ENCODE measurements at places on chromosomes 12 and 14.
A peak's percentile ranks its signal among the peaks of the same experiment; 100 is the strongest.

- no peak for DNase-seq
These were observed 169.9 kb downstream of the DPF3 start for GRCh38 chr14:72723858-72724530.

GRCh38 chr12:39103552-39104165, 198.3 kb upstream of the CPNE8 start:
- DNase-seq = no peak

DNA sequence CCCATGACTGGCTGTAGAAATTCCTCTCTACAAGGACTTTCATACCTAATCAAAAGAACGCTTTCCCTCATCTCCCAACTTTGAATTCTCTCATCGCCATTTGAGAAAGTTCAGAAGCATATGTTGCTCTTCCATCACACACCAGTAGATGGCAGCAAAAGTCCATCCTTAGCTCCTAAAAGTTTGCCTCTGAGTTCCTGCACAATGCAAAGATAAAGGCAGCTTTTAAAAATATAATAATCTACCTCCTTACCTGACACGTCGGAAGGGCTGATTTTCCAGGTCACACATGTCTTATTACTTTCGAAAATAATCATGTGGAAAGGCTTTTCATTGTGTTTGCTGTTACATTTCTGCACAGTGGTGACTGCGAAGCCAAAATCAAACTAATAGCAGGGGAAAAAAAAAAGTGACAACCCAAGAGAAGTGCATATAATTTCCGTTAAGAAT, 456.7 kb upstream of the SEL1L start:
- peak; percentile 11 for DNase-seq

- no peak for DNase-seq
These were observed 11.9 kb downstream of the AEBP2 start for GRCh38 chr12:19451196-19451595.

DNA sequence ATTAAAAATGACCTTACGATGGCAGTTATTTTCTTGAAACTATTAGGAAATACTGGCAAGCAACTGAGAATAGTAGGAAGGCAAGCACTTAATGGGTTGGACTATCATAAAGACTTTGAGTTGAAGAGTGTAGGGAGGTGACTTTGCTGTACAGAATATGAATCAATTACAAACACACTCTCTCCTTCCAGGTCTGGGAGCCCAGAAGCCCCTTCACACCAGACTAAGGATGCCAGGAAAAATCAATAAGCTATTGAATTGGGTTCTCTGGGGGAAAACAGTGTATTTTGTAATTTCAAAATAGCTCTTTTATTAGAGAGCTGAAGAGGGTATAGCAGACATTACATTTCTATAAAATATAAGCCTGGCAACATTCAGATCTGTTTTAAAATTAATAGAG, 736.4 kb downstream of the NOVA1 start:
- no peak for DNase-seq

DNA sequence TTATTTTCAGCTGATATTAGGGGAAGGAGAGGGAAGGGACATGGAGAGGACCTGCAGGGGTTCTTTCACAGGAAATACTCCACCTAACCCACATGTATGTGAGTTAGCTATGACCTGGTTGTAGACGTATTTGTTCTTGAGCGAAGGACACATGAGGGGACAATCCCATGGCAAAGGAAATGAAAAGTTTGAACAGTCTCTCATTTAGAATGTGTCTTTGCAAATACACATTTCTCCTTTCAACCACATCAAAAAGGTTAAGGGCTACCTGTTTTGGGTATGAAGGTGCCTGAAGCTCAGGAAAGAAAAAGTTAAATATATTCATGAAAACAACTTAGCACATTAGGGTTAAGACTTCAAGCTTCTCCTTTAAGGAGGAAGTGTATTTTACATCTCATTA, 7.4 kb downstream of the PYGL start:
- no peak for DNase-seq

DNA sequence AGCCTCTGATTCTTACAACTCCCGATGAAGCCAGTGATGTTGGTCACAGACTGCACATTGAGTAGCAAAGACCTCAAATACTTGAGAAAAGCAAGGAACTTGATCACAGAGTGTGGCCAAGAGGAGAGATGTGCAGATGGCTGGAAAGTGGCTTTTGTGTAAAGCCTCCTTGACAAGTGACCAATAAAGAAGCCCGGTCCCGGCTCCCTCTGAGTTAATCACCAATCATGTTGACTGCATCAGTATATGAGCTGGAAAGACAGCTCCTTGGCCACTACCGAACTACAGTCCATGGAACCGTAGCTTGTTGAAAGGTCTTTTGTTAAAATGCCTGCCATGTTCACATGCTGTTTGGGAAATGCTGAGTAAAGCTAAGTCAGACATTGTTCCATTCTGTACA, 23.7 kb upstream of the SERPINA6 start:
- DNase-seq = no peak

GRCh38 chr14:55973911-55974630, 144.1 kb upstream of the PELI2 start:
- DNase-seq = no peak

GRCh38 chr12:54398995-54399793, 14.7 kb upstream of the ZNF385A start:
- DNase-seq = peak; percentile 80

- DNase-seq = no peak
These were observed 446 bp downstream of the PPP1R12A start for GRCh38 chr12:79934281-79935020.

GRCh38 chr12:33251548-33251947, 188.1 kb downstream of the SYT10 start:
- DNase-seq = no peak

DNA sequence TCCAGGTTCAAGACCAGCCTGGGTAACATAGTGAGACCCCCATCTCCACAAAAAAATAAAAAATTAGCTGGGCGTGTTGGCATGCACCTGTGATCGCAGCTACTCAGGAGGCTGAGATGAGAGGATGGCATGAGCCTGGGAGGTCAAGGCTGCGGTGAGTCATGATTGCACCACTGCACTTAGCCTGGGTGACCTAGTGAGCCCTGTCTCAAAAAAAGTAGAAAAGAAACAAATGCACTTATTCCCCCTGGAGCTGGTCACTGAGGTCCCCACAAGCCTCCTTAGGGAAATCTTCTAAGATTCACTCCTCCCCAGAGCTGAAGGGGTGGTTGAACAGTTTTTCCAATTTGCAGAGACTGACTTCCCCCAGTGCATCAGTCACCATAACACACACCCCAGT, 1.6 kb downstream of the CD9 start:
- no peak for DNase-seq

- DNase-seq = no peak
These were observed 75.8 kb upstream of the SOX5 start for GRCh38 chr12:24025153-24025798.

GRCh38 chr14:70807898-70808415, 1.4 kb downstream of the MAP3K9 start:
- DNase-seq = peak; percentile 44

DNA sequence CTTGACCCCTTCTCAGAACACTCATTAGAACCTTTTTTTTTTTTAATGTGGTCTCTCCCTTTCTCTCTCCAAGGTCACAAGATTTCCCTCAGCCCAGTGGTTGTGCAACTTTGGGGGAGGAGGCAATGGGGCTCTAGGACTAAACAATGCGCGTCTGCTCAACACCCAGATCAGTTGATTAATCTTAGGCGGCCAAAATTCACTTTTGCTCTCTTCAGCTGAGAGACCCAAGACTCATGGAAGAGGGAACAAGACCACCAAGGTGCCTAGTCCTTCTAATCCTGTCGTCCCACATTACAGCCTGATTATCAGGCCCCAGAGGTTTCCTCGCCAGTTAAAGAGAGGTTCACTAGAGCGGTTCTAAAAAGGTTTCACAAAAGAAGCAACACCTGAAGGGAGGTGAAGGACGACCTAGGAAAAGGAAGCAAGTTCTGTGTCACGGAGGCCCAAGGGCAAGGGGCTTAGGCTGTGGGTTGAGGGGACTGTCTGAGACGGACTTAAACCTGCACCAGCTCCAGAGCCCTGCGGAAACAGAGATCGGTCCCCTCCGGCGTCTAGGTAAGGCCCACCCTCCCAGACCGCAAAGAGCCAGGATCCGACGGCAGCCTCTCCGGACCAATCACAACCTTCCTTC, 824 bp upstream of the TARBP2 start:
- no peak for DNase-seq

GRCh38 chr14:37032863-37033262, 139.5 kb downstream of the SLC25A21 start:
- no peak for DNase-seq

DNA sequence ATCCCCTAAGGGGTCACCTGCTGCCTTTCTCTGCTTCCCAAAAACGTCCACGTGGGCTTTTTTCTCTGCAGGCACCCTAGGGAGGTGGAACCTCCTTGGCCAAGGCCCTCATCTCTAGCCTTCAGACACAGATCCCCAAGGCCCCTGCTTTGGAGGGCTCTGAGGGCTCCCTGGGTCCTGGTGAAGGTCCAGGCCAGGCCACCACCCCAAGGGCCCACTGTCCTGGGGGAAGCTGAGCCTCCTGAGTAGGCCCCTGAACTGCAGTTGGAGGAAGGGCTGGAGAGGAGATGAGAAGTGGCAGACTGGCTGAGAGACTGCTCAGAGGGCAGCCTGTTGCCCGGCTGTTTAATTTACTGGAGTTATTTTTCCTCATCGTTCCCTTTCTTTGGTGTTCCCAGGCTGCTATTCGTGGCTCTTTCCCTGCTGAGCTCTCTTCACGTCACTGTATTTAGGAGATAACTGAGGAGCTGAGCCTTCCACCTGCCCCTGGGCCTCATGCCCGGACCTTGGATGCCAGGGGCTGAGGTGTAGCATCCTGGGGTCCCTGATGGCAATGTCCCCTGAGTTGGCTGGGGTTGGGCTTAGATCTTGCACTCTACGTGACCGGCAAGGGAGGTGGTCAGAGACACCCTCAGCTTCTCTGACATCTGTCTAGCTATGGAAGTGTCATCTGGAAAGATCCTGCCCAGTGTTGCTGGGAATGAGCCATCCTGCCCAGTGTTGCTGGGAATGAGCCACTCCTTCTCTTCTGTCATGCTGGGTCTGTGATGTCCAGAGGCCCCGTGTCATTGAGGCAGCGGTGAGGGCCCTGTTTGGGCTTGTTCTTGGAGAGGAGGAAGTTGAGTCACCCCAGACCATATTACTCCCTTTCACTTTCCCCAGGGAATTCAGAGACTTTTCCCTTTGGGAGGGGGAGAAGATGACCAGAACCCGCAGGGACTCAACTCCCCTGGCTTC, 139.8 kb downstream of the TSPAN9 start:
- DNase-seq = no peak

GRCh38 chr12:15936751-15937150, 25.6 kb downstream of the DERA start:
- DNase-seq = no peak

DNA sequence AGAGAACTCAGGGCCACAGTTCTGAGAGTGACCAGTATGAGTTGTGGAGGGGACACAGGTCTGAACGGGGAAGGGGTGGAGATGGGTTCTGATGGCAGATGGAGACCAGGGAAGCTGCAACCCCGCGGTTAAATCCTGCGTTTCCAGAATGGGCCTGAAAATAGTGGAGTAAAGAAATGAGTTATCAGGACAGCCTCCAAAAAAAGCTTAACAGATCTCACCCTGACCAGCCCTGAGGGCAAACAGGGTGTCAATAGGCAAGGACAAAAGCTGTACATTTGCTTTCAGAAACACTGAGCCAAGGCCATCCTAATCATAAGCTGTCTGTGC, 555 bp upstream of the RTN1 start:
- no peak for DNase-seq

GRCh38 chr12:11834104-11834812, 184.8 kb downstream of the ETV6 start:
- DNase-seq = no peak

- no peak for DNase-seq
These were observed 96.9 kb upstream of the TMPO start for GRCh38 chr12:98418357-98419075.

GRCh38 chr12:4091016-4091743, 182.4 kb upstream of the CCND2 start:
- DNase-seq = no peak

DNA sequence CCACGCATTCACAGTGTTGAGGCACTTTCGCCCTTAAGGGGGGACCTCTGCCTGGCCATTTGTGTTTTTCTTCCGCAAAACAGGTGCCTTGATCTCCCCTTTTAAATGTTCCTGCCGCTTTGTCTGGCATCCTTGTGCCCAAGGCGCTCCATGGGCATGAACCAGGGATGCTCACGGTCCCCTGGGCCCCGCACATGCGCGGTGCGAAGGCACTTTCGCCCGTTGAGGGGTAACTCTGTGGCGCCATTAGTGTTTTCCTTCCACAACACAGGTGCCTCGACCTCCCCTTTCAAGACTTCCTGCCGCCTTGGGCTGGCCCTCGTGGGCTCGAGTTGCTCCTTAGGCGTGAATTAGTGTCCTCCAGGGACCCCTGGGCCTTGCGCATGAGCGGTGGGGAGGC, 335.5 kb downstream of the ALG10 start:
- DNase-seq = no peak

DNA sequence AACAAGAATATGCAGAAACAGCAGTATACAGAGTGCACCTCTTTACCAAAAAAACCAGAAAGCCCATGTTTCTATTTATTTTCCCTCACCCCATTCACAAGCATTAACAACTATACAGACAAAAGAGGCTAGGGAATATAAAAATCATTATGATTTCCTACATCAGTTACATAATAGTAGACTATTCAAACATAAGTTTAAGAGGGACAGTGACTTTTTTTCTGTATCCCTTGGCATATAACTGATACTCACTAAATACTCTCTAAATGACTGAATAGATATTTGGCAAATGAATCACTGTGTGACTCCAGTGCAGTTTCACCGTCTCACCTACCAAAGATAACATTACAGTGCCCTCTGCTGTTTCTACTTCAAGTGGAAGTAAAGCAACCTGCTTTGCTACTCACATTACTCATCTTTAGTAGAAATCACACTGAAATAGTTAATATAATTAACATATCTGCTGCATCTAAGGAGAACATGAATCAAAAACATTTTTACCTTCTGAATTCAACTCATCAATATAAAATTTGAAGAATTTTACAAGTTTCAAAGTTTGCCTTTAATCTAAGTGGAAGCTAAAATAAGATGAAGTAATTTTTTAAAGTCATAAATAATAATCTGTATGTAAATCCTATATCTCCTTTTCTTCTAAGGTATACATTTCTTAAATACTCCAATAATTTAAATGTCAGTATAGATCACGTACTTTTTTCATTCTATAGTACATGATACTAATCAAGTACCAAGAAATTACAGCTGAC, 103.8 kb downstream of the OSBPL8 start:
- DNase-seq = no peak
